ENCODE measurements at places on chromosomes 2 and 18.

GRCh38 chr2:177161741-177162460 lies 50.7 kb upstream of the HNRNPA3 start:
- no peak for DNase-seq

DNA sequence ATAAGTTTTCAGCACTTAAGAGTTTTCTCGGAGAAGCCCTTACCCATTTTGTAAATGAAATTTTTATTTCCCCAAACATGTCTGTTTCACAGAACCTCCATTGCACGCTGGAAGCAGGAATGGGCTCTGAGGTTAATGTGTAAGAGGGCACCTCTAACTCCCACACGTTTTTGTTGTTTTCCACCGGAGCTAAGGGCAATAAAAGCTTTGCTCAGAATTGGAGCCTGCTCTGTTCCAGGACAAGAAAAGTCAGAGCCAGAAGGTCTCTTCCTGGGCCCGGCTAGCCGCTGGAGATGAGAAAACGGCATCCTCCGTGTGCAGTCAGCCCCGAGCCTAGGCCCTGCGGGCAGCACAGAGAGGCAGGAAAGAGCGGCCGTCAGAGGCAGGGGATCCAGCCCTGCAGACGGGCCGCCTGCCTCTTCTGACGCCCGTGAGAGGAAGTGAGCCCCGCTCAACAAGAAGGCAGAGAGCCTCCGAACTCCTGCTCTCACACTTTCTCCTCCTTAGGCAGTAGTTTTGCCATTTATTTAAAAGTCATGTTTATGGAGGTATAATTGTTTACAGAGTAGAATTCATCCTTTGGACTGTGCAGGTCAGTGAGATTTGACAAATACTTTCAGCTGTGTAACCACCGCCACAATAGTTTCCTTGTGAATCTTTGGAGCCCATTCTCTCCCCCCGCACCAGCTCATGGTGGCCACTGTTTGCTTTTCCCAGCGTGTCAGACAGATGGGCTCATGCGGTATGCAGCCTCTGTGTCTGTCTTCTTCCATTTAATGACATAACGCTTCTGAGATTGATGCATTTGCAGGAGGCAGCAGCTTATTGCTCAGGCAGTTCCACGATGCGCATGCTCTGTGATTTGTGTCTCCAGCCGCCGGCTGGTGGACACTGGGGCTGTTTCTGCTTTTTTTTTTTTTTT lies 117.3 kb downstream of the GALR1 start:
- DNase-seq, result no peak

DNA sequence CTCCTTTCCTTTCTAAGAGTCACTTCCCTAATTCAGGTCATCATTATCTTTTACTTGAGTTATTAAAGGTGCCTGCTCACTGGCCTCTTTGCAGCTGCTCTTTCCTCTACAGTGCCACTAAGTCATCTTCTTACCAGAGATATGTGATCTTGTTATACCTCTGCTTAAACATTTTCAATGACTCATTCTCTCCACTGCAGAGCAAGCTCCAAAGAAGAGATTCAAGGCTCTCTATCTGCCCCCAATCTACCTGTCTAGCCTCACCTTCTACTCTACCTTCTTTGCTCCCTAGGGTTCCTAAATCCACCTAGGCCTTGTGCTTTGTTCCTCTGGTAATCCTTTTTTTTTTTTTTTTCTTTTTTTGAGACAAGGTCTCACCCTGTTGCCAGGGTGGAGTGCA lies 3.1 kb downstream of the ARHGEF33 start:
- DNase-seq, result no peak

GRCh38 chr18:75544051-75544481 lies 116.6 kb upstream of the SMIM21 start:
- DNase-seq, result no peak

DNA sequence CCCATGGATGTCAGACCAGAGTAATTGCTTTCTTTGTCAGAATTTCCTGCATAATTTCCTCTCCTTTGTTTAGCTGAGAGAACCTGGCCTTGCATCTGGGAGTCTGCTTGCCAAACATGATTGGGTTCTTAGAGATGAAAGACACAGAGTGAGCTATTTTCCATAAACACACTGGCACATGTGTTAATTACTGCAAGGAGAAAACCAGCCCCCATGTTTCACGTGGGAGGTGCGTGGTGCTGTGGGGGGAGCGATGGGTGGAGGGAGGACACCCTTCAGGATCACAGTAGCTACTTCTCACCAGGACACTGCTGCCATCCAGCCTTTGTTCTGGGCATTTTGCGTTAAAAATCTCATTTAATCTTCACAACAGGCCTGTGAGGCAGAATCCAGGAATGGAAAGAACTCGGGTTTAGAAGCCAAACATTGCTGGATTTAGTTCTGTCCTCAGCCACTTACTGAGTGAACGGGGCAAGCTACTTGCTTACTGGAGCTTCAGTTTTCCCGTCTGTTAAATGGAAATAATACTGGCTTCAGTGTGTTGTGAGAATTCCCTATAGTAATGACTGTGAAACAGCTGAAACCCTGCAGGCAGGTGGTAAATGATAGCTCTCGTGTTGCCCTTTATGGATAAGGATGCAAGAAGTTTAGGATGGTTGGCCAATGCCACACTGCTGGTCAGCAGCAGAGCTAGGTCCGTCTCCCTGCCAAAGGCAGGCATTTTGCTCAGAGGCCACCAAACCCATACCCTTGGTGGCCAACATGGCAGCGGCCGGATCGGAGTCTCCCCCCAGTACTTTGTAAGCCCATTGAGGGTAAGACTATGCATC lies 100.1 kb upstream of the ASAP2 start:
- DNase-seq, result no peak

GRCh38 chr18:69727912-69728572 lies 219.6 kb downstream of the CD226 start:
- DNase-seq, result no peak

DNA sequence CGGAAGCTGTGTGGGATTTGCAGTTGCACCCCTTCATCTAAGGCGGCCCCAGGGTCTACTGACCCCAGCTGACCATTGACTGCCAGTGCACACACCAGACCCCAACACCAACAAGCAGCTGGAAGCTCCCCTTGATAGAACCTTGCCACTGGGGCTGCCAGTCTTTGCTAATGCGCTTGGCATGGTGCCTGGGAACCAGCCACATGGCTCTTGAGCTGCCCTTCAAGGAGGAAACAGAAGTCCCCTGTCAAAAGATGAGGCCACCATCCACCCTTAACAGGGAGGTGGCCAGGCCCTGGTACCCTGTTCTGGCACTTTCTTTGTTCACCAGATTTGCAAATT lies 8.6 kb downstream of the ALPI start:
- DNase-seq, result no peak

- DNase-seq, result no peak
Measured at GRCh38 chr2:188158337-188159100, 133.2 kb upstream of the GULP1 start.

GRCh38 chr2:134593519-134593918 lies 125.3 kb downstream of the TMEM163 start:
- DNase-seq, result no peak

GRCh38 chr2:30803281-30803680 lies 4.0 kb downstream of the CAPN13 start:
- no peak for DNase-seq

DNA sequence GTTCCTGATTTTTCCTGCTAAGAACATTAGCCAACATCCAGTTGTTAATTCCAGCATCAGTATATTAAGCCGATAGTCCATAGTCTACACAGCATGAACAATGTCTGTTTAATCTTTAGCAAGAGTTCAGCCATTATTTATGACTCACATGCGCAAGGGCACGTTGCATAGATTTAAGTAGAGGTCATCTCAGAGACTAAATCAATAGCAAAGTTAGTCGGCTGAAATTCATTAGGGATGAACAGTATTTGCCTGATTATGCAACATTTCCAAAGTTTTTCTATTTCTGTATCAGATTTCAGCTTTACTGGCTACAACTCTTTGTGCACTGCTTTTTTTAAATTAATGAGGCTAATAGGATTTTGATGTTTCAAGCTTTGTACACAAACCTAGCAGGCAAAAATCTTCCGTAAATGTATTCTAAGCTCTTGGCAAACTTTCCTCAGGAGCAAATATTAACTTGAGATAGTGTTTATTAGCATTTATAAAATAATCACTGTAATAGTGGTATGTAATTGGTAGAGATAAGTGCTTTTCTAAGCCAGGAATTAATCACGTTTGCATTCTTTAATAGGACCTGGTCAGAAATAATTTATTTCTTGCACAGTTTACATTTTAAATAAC lies 578.7 kb upstream of the ID2 start:
- no peak for DNase-seq

GRCh38 chr18:5463390-5463789 lies 80.4 kb downstream of the EPB41L3 start:
- DNase-seq, result no peak

GRCh38 chr2:201263779-201264178 lies 3.4 kb downstream of the CASP8 start:
- no peak for DNase-seq

- no peak for DNase-seq
Measured at GRCh38 chr2:65436169-65436823, 3.9 kb upstream of the SPRED2 start.

DNA sequence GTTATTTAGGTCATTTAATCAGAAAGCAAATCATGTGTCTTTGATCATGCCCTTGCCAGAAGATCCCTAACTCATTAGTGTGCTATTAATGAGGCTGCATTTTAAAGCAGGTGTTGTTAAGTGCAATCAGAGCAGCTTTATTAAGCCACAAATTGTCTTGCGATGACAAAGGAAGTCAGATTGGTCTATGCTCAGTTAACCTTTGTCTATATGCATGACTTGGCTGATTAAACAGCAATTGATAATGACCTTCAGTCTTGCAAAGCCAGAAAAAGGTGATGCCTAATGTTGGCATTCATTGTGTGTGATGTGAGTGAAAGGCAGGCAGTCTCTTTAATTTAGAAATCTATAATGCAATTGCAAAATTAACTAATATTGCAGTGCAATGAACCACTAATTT lies 166.9 kb downstream of the RND3 start:
- no peak for DNase-seq

GRCh38 chr2:202064171-202064880 lies 8.7 kb upstream of the KIAA2012 start:
- DNase-seq, result no peak

- no peak for DNase-seq
Measured at GRCh38 chr2:144474017-144474416, 45.9 kb downstream of the ZEB2 start.

GRCh38 chr2:101306410-101306809 lies 2.1 kb downstream of the RNF149 start:
- no peak for DNase-seq
